Right cardiac atrium (tissue), 5 donors: ENCODE measurements at places on chromosomes 2 and 18. TPM values are rescaled to one million over a fixed set of nuclear protein-coding genes. Genes with fewer than 3 reads are reported as not detected.

DNA sequence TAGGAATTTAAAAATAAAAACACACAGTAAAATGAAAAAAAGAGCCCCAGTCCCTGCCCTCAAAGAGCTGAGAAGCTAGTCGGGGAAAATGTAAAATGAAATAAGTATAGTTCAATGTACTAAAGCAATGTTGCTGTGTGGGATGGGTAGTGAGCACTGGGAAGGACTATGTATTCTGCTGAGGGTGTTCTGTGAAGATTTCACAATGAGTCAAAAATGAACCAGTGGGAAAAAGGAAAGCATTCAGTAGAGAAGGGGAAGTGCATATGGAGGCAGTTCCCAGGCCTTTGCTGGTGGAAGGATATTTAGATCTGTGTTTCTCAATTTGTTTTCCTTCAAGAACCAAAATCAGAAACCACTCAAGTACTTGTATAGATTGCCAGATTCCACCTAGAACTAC lies 1094.7 kb upstream of the KLHL29 start:
- DNase-seq = no peak

DNA sequence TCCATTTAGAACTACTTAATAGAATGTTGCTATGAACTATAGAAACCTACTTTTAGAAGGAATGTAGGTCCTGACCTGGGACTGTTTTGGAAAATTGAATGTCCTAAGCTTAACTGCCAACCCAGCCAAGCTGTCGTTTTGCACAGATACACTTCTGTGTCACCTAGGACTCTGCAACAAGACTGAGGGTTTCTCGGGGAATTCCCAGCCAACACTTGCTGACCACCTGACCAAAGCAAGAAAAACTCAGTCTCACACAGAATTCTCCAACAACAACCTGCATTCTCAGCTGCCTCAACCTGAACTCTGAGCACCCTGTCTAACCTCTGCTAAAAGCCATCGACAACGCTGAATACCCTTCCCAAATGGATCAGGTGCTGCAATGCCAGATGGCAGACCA lies 128.2 kb downstream of the SS18 start:
- DNase-seq = no peak

- DNase-seq = no peak
These were observed 46.0 kb downstream of the LAMA1 start for GRCh38 chr18:7071600-7071999.

GRCh38 chr18:45834306-45834705 lies 8.8 kb downstream of the SIGLEC15 start:
- DNase-seq = no peak

- no peak for DNase-seq
These were observed 108.2 kb upstream of the UBE2E3 start for GRCh38 chr2:180872255-180872654.

- no peak for DNase-seq
These were observed 1036.9 kb upstream of the TMEFF2 start for GRCh38 chr2:193231634-193232033.

DNA sequence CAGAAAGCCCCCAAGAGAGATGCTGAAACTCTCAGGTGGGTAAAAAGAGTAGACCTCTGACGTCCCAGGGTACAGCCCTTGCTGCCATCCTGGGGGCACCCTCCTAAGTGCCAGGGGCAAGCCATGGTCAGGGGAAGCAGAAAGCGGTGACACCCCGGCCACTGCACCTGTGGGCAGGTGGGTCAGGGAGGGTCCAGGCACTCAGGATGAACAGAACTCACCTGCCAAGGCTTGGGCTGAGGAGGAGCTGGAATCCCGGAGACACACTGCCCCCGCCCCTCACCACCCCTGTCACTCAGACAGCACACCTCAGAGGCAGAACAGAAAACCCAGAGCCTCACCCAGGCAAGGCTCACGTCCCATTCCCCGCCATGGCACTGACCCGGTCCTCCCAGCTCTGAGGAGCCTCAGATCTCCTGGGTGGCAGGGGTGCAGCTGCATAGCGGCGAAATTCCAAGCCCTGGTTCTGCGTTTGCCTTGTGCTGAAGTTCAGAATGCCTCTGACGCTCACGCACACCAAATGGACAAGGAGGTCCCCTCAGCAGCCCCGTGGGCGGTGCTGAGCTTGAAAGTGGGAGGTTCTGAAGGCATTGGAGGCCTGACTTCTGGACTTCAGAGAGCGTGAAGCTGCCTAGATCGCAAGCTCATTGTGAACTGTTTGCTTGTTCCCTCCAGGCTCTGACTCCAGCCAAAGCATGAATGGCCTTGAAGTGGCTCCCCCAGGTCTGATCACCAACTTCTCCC lies 4.3 kb downstream of the GPR17 start:
- DNase-seq = peak; percentile 42

- DNase-seq = no peak
These were observed 115.1 kb upstream of the GPC1 start for GRCh38 chr2:240320204-240320993.

GRCh38 chr2:217091531-217091930 lies 231.7 kb upstream of the TNP1 start:
- no peak for DNase-seq

DNA sequence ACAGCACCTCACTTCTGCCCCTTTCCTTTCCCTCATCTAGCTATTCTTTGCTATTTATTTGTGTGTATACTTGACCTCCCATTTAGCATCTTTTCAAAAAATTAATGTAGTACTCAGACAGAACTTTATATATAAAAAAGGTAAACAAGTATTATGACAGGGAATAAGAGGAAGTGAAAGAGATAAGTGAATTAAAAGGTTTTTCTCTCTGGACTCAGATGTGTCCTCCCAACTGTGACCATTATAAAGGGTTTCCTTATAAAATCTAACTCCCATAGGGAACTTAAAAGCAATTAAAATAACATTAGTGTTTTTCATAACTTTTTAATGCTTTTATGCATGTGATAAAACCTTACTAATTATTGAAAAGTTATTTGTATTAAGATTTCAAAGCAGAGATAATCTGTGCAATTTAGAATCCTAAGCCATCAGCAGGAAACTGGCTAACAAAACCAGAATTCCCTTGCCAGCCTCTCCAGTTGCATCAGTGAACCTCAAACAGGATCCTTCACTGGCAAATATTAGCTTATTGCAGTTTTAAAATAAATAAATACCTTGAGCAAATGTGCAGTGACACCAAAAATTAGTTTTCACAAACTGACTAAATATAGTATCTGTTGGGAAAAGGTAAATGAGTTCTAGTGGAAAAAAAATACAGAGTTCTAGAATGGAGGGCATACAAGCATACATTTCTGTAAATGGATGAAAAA lies 930.7 kb downstream of the BCL11A start:
- DNase-seq = no peak

DNA sequence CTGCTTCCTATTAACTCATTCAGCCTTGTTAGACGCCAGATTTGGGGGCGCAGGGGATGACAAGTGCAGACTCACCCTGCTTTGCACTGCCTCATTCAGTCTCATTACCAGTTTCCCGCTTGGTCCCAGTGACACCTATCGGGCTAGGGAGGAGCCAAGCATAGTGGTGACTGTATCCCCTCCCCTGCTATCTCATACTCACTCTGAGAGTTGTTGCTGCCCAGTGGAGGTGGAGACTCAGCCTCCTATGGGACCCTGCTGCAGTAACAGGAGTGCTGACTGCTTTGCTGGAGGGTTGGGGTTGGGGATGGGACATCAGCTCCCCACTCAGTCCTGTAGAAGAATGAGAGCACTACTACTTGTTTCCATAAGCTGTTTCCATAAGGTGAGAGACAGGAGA lies 21.3 kb upstream of the PIK3C3 start:
- no peak for DNase-seq

DNA sequence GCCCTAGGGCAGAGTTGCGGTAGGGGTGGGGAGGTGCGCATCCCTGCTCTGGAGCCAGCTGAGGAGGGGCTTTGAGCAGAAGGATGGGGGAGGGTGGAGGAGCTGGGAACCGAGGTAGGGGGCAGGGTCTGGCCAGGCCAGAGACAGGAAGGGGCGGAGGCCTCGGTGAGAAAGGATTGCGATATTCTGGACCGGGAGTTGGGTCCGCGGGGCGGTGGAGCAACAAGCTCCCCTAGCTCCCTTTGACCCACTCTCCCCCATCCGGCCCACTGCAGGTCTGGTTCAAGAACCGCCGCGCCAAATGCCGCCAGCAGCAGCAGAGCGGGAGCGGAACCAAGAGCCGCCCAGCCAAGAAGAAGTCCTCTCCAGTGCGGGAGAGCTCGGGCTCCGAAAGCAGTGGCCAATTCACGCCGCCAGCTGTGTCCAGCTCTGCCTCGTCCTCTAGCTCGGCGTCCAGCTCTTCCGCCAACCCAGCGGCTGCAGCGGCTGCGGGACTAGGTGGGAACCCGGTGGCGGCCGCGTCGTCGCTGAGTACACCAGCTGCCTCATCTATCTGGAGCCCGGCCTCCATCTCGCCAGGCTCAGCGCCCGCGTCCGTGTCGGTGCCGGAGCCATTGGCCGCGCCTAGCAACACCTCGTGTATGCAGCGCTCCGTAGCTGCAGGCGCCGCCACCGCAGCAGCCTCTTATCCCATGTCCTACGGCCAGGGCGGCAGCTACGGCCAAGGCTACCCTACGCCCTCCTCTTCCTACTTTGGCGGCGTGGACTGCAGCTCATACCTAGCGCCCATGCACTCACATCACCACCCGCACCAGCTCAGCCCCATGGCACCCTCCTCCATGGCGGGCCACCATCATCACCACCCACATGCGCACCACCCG lies 4.8 kb downstream of the OTX1 start:
- DNase-seq = peak; percentile 62

DNA sequence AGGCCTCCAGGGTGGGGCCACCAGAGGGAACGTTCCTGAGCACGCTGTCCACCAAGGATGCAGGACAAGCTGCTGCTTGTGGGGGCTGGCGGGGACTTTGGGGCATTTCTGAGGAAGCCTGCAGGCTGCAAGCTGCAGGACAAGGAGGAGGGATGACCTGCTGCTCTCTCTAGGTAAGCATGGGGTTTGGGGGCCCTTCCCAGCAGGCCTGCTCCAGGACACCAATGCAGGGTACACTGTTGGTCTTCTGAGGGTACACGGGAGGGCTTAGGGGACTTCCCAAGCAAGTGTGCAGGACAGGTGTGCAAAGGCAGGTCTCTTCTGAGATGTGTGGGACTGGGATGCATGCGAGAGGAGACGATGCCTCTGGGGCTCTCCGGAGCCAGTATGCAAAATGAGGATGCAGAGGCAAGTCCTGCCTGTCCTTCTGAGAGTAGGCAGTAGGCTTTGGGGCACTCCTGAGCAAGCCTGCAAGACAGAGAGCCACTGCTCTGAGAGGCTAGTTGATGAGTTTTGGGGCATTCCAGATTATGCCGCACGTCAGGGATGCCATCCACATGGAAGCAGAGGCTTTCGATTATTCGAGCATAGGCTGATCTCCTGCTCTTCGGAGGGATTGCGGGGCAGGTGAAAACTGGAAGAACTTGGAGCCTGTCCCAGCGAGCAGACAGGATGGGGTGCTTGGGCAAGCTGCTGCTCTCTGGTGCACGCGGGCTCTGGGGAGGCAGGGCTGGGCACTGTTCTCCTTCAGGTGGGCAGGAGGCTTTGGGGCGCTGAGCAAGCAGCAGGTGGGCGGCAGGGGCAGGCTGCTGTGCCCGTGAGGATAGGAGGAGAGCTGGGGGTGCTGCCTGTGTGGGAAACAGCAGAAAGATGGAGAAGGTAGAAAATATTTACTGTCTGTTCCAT lies 44.6 kb downstream of the CNGA3 start:
- no peak for DNase-seq

DNA sequence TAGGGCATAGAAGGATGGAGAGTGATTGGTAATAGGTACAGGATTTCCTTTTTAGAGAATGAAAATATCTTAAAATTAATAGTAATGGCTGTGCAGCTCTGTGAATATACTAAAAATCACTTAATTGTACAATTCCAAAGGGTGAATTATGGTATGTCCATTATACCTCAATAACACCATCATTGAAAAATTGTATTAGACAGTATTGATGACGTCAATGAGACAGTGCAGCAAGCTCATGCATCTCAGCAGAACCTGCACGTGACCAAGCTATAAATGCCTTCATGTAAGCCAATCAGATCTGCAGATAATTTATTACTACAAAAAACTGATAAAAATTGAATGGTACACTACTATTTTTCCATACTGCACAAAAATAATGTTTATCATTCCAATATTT lies 354.4 kb upstream of the CDH19 start:
- no peak for DNase-seq

- DNase-seq = no peak
These were observed 675.7 kb upstream of the ID2 start for GRCh38 chr2:8006181-8006580.

Gene FAM237A
- not detected for total RNA-seq

Gene C2orf81
- 1.1 TPM for total RNA-seq

Gene DLX1
- total RNA-seq = not detected

Gene MAL
- total RNA-seq = 15.5 TPM

Gene NTSR2
- total RNA-seq = 0.15 TPM

Gene PCARE
- 2.8 TPM for total RNA-seq

Gene GPATCH11
- 5.8 TPM for total RNA-seq

Gene LIMS4
- 3.4 TPM for total RNA-seq

Gene CYP27A1
- 15.6 TPM for total RNA-seq
